ENCODE measurements at places on chromosomes 13 and 19.

DNA sequence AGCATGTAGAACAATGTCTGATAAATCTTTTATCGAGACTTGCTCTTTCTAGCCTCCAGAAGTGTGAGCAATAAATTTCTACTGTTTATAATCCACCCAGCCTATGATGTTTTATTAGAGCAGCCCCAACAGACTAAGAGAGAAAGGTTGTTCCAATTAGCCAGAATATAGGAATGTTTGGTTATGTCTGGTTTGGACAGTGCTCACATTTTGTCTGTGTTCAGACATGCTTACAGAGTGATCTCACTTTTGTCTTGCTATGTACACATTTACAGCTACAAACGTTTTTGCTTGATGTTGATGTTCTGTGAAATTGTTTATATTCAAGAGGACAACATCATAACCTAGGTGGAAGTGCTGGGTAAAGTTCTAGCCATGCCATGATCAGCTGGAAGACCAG lies 18.0 kb upstream of the EVI5L start:
- DNase-seq = no peak

DNA sequence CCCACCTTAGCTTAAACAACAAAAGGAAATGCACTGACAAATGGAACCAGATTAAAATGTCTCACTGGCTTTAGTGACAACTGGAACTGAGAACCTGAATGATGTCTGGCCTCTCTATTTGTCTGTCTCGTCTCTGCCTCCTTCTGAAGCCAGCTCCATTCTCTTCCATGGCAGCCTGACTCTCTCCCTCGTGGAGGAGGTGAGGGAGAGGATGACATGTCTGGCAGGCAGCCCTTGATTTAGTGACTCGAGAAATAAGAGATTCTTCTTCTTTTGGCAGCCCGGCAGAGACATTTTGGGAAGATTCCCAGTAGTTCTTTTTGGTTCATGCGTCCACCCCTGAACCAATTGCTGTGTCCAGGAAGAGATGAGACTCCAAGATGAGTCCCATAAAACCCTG lies 131.7 kb downstream of the KLF5 start:
- no peak for DNase-seq

- DNase-seq = no peak
These were observed 21.3 kb upstream of the SLC1A5 start for GRCh38 chr19:46809534-46810272.

DNA sequence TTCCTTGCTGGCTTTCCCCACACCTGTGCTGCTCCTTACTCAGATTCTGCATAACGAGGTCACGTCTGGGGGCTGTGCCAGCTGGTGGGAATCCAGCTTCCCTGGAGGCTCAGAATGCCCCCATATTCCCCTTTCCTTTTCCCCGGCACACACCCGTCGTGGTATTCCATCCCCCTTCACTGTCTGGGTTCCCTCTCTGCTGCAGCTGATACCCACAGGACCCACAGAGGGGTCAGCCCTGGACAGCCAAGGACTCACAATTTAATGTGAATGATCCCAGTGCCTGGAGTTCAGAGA lies 4.2 kb upstream of the MYH14 start:
- DNase-seq = no peak

DNA sequence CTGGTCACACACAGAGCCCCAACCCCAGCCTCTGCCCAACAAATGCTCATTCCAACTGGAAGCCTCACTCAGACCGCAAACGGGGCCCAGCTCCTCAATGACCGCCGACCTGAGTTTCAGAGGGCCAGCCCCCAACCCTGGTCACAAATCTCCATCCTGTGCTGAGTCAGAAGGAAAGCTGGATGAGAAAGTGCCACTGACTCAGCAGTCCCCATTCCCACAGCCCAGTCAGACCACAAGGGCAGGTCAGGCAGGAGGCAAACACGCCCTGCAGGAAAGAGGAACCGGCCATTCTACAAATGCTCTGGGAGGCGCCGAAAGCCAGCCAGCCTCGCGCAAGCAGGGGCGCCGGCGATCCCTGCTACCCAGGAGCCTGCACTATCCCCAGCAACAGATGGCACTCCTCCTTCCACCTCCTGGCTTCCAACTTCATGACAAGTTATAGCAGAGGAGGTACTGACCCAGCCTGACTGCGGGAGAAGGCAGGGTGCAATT lies 14.1 kb upstream of the PRKD2 start:
- DNase-seq = no peak

- DNase-seq = no peak
These were observed 117.3 kb downstream of the RAB20 start for GRCh38 chr13:110444226-110444653.

DNA sequence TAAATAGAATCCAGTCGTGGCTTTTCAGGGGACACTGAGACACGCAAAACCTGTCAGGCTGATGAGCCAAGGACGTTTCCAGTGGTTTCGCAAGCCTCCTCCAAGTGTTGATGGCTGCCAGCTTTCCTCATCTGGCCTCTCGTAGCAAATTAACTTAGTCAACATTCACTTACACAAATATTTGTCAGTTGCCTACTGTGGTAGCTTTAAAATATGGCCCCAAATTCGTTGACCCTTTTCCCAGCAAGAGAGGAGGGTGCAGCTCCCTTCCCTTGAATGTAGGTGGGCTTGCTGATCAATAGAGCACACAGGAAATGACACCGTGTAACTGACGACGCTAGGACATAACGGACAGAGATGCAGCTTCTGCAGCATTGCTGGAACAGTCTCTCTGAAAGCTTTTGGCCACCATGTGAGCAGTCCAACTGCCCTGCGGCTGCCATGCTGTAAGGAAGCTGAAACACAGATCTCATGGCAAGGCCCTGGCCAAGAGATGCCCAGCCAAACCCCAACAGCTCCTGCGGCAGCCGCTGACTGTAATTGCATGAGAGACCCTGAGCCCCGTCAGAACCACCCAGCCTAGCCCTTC lies 5.5 kb upstream of the RANBP3 start:
- DNase-seq = peak; percentile 24

DNA sequence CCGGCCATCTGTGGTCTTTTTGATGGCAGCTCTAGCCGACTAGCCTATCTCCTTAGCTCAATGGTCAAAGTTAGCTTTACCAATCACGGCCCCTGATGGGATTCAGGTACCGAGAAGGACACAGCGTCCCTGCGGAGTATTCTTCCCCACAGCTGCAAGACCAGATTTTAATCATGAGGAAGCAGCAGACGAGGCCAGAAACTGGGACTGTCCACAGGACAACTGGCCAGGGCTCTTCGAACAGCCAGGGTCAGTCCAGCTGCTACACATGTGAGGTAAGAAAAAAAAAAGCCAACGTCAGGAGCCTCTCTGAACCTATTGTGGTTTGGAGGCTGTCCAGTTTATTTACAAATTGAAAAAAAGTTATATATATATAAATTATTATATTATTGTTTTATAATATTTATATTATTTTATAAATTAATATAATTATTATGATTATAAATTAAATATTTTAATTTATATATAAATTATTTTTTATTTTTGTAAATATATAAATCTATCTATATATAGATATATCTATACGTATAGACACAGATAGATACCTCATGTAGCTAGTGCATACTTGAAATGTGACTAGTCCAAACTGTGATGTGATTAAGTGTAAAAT lies 10.8 kb downstream of the RINL start:
- DNase-seq = no peak

DNA sequence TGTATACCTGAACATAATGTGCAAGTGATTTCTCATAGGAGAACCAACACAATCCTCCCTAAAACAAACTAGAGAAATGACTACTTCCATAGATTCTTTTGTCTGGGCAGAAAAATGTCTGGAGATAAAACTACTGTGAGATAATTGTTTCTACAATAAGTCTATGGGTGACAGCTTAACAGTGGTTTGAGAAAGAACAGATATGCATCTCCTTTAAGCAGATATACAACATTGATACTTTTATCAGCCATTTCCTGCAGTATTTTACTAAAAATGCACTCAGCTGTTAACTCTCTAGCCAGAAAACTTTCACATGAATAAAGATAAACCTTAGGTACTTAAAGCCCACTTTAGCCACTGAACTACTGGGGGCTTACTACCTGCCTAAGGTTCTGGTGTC lies 1132.4 kb downstream of the EFNB2 start:
- DNase-seq = no peak

GRCh38 chr19:1111641-1112267 lies 8.0 kb downstream of the GPX4 start:
- no peak for DNase-seq

GRCh38 chr13:80217614-80218456 lies 123.1 kb downstream of the SPRY2 start:
- DNase-seq = no peak

- DNase-seq = no peak
These were observed 10.3 kb upstream of the ZNF83 start for GRCh38 chr19:52648336-52649016.

All from activated CD4-positive, alpha-beta T cell treated with anti-CD3 and anti-CD28 coated beads for 48 hours (primary cell).